ENCODE measurements at places on chromosomes 12 and 14. TPM values are rescaled to one million over a fixed set of nuclear protein-coding genes. Genes with fewer than 3 reads are reported as not detected.

GRCh38 chr12:110627500-110628195, 13.7 kb downstream of the TCTN1 start:
- DNase-seq, result no peak

GRCh38 chr14:61930101-61930857, 168.1 kb downstream of the SNAPC1 start:
- DNase-seq, result no peak

Gene KSR2
- 0.02 TPM for total RNA-seq

Gene A2M
- total RNA-seq, result 329 TPM

Gene CCDC196
- total RNA-seq, result not detected

Gene KHNYN
- total RNA-seq, result 28.1 TPM

Gene SYNDIG1L
- 0.32 TPM for total RNA-seq

All from heart left ventricle (tissue), 16 donors.